ENCODE measurements at places on chromosomes 3 and 15. TPM values are rescaled to one million over a fixed set of nuclear protein-coding genes. Genes with fewer than 3 reads are reported as not detected.

GRCh38 chr15:94243418-94243817, 12.1 kb downstream of the MCTP2 start:
- H3K4me1 ChIP-seq, result no peaks in the 10 kb centered on the region
- H3K4me3 ChIP-seq, result no peak overlapping the region
- H3K36me3 ChIP-seq, result no peaks in the 10 kb centered on the region
- DNase-seq, result no peak

DNA sequence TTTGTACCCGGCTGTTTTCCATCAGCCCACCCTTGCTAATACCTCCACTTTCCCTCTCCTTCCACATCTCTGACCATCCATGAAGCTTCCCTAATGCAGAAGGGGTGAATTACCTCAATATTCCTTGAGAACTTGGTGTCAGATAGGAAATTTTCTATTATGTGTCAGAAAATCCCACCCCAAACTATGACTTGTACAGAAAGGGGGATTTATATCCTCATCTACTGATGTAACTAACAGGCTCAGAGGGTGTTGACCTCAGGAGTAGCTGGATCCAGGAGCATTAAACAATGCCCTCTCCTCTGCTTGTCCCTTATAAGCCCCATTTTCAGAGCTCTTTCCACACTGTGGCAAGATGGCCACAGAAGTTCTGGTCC, 242.8 kb upstream of the TLE3 start:
- H3K4me1 ChIP-seq, result no peaks in the 10 kb centered on the region
- no peak overlapping the region for H3K4me3 ChIP-seq
- H3K27me3 ChIP-seq, result no peaks in the 10 kb centered on the region

PROS1 gene
- total RNA-seq, result 81.1 TPM

GOLGA6D gene
- 0.12 TPM for total RNA-seq

GRCh38 chr3:11224870-11225229, 47.3 kb upstream of the ATG7 start:
- H3K27me3 ChIP-seq, result no peaks in the 10 kb centered on the region
- no peaks in the 10 kb centered on the region for H3K36me3 ChIP-seq
- peak overlapping the region; percentile 35 for H3K27ac ChIP-seq
- no peak overlapping the region for H3K4me3 ChIP-seq
- DNase-seq, result peak; percentile 51
- no peaks in the 10 kb centered on the region for H3K4me1 ChIP-seq

GRCh38 chr15:98568382-98569017, 79.8 kb upstream of the IGF1R start:
- DNase-seq, result no peak
- no peaks in the 10 kb centered on the region for H3K4me1 ChIP-seq
- H3K36me3 ChIP-seq, result no peaks in the 10 kb centered on the region
- no peak overlapping the region for H3K4me3 ChIP-seq
- H3K27me3 ChIP-seq, result no peaks in the 10 kb centered on the region

GRCh38 chr15:66078929-66079275, 174.6 kb downstream of the MEGF11 start:
- H3K4me1 ChIP-seq, result no peaks in the 10 kb centered on the region
- no peaks in the 10 kb centered on the region for H3K36me3 ChIP-seq
- no peak overlapping the region for H3K27ac ChIP-seq
- no peak overlapping the region for H3K4me3 ChIP-seq
- no peaks in the 10 kb centered on the region for H3K27me3 ChIP-seq

DNA sequence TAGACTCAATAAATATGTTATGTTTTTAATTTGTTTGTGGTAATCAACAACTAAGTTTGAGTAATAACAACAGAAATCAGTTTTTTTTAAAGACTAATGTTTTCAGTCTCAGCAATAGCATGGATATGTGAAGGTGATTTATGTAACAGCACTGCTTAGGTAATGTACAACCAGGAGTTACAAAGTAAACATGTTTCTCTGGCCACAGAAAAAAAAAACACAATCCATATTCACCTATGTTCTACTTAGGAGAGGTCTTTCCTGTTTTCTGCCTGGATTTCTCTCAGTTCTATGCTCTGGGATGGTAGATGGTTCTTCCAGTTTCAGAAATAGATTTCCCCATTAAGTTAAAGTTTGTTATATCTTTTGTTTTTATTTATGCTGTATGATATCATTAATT, 579.4 kb downstream of the SI start:
- no peak overlapping the region for H3K4me3 ChIP-seq
- H3K36me3 ChIP-seq, result no peaks in the 10 kb centered on the region
- no peak for DNase-seq
- no peak overlapping the region for H3K27ac ChIP-seq
- no peaks in the 10 kb centered on the region for H3K27me3 ChIP-seq

DNA sequence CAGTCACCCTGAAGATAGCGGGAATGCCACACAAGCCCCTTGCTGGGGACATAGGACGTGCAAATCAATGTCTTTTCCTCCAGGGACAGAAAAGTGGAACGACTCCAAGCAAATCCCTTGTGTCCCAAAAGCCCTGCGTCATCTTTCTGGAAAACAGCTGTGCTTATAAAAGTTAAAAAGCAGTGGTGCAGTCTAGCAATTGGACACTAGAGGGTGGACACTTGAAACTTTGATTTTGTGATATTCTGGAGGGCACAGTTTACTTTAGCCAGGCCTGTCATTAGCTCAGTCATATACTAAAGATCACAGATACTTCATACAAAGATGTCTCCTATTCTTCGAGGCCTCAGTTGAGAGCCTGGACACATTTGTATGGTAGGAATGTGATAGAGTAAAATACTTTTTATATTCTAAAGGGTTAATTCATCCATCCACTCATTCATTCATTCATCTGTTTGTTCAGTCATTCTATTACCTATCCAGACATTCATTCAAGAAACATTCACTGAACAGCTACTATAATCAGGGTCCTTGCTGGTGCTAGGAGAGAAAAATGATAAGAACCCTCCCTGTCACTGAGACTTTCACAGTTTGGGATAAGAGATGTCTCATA, 63.8 kb upstream of the ANKRD34C start:
- no peaks in the 10 kb centered on the region for H3K27me3 ChIP-seq
- H3K27ac ChIP-seq, result peak overlapping the region; percentile 30
- no peak for DNase-seq
- H3K4me1 ChIP-seq, result peaks cover 4% of the 10 kb centered on the region
- no peak overlapping the region for H3K4me3 ChIP-seq

DNA sequence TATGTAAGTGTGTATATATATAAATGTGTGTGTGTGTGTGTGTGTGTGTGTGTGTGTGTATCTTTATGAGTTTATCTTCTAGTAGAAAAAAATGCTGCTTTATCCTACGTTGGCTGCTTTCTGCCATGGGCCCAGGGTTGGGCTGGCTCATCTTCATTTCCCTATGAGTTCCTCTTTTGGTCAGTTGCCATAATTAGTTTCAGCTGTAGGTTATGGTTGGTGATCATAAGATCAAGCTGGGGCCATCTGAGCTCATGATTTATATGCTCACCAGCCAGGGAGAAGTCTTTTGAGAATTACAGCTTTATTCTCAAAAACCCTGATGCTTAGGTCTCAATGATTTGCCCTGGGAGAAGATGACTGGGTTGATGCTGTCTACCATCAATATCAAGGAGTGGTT, 775.8 kb upstream of the ARPP21 start:
- no peak overlapping the region for H3K4me3 ChIP-seq
- no peaks in the 10 kb centered on the region for H3K4me1 ChIP-seq
- no peaks in the 10 kb centered on the region for H3K27me3 ChIP-seq
- H3K36me3 ChIP-seq, result no peaks in the 10 kb centered on the region
- H3K27ac ChIP-seq, result no peak overlapping the region
- no peak for DNase-seq

GRK7 gene
- 0.23 TPM for total RNA-seq

DNA sequence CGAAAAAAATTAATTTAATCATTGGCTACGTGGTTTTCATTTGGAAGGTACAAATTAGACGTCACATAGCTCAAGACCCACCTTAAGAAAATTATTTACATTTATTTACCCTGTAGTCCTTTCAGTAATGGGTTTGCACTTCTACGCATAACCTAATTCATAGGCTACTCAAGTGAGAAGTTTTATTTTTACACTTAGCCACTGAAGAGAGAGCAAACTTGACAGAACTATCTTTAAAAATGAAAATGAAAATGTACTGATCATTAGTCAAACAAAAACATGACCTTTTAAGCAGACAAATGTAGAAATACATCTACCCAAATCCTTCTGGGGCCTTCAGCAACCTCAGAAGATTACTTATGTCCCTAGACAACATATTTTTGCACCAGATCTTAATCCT, 269.4 kb upstream of the TTC14 start:
- H3K27ac ChIP-seq, result no peak overlapping the region
- no peak overlapping the region for H3K4me3 ChIP-seq
- DNase-seq, result no peak
- no peaks in the 10 kb centered on the region for H3K4me1 ChIP-seq
- H3K27me3 ChIP-seq, result peaks cover 2% of the 10 kb centered on the region

IGSF11 gene
- total RNA-seq, result 0.75 TPM

DNA sequence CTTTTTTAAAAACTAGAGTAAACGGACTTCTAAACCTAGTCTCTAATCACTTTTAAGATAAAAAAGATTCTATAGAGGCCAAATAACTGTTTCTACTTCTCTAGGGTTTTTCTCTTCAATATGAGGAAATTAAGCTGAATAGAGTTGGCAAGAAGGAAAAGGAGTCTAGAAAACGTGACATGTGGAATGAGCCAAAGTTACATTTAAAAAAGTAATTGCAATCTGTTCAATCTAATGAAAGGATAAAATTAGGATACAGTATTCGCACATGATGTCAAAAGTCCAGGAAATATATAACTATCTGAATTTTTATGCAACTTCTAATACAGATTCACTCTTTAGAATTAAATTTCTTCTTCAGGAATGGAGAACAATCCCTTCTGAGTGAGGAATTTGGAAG, 300.1 kb downstream of the ULK4 start:
- H3K4me3 ChIP-seq, result no peak overlapping the region
- H3K27me3 ChIP-seq, result no peaks in the 10 kb centered on the region
- H3K36me3 ChIP-seq, result peaks cover 4% of the 10 kb centered on the region
- no peak overlapping the region for H3K27ac ChIP-seq
- H3K4me1 ChIP-seq, result no peaks in the 10 kb centered on the region

Data from aorta (tissue), 5 donors.